ENCODE measurements at places on chromosomes 1 and 21. TPM values are rescaled to one million over a fixed set of nuclear protein-coding genes. Genes with fewer than 3 reads are reported as not detected.

The GALE gene
- 73.7 TPM for polyA plus RNA-seq

The SLFNL1 gene
- 0.32 TPM for polyA plus RNA-seq

The INAVA gene
- polyA plus RNA-seq, result 22.1 TPM

DNA sequence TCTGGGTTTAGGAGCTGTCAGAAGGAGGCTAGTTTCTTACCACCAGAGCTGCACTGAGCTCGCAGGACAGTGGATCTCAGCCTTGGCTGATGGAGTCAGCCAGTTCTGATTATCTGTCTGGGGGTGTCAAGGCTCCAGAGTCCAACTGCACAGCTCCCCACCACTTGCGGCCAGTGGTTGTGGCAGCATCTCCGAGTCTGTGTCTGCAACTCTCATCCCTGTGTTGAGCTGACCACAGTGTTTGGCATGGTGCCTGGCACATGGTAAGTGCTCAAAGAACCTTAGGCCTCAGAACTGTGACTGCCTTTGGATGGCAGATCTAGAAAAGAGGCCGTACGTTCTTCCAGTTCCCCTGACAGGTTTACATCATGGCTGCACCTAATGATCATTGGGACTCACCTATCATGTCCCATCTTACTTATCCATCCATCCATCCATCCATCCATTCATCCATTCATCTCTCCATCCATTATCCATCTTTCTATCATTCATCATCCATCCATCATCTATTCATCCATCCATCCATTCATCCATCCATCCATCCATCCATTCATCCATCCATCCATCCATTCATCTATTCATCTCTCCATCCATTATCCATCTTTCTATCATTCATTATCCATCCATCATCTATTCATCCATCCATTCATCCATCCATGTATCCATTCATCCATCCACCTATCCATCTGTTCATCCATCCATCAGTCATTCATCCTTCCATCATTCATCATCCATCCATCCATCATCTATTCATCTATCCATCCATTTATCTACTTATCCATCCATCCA lies 114.5 kb downstream of the CRYAA start:
- DNase-seq, result no peak

- DNase-seq, result peak; percentile 57
Observed at GRCh38 chr1:64745181-64745985, 508 bp downstream of the RAVER2 start.

GRCh38 chr1:171716616-171717015 lies 25.2 kb downstream of the VAMP4 start:
- no peak for DNase-seq

- no peak for DNase-seq
Observed at GRCh38 chr1:33123266-33123665, 42.3 kb downstream of the AZIN2 start.

DNA sequence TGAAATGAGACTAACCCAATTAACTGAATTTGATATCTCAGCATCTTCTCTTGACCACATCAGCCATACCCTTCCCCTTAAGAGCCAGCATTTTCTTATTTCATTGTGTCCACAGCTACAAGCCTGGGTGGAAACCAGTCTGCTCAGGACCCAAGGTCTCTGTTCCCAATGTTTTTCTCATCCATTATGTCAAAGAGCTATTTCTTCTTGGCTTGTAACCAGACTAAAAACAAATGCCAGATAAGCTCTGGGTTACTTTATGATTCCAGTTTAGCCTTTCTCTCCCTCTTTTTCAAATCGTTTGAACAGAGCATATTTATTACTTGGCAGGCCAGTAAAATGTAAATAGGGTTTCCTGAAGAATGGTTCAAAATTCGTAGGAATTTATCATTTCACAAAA lies 109.3 kb upstream of the SPATA6 start:
- DNase-seq, result no peak

GRCh38 chr1:201184307-201185122 lies 6.1 kb upstream of the IGFN1 start:
- DNase-seq, result peak; percentile 74

DNA sequence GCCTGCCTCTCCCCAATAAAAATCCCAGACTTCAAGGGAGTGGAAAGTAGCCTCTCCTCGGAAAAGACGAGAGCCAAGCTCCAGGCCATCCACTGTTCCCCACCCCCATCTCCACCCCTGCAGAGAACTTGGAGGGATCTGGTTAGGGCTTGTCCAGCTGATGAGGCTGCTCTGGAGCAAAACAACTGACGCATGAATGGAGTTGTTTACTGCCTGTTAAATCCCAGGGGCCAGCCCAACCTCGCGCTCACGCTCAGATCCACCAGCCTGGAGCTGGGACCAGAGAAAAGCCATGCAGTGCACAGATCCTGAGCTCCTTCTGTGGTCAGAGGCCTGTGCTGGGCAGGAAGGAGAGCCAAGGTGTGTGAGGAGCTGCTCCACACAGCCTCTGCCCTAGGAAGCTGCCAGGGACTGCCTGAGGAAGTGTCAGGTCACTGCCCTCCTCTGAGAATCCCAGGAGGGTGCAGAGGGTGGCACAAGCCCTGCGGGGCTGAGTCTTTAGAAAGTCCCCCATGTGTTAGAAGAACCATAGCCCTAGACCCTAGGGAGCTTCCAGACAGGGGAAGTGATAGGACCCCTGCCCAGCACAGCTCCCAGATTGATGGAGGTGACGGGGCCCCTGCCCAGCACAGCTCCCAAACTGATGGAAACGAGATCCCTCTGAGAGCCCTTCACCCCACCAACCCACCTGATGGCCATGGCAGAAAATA lies 109.0 kb upstream of the IPO9 start:
- DNase-seq, result no peak

GRCh38 chr1:14913482-14914177 lies 239.9 kb upstream of the TMEM51 start:
- DNase-seq, result peak; percentile 58

DNA sequence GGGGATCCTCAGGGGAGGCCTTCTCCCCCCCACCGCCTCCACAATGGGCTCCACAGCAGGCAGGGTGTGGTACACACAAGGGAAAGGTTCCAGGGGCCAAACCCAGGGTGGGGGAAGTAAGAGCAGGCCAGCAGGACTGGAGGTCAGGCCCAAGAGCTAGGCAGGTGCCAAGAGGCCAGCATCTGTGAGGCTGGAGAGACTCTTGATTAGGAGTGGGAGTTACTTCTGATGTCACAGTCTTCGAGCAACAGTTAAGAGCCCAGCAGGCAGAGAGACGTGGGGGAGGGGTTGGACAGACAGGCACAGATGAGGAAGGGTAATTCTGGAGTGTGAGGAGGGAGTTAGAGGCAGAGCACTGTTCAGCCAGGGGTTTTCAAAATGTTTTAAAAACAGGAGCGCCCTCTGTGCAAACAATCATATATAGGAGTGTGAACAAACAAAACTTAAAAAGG lies 55.8 kb downstream of the SLC9A1 start:
- peak; percentile 84 for DNase-seq

All from kidney (tissue), 22 donors.